ENCODE measurements at places on chromosomes 12 and 14.

DNA sequence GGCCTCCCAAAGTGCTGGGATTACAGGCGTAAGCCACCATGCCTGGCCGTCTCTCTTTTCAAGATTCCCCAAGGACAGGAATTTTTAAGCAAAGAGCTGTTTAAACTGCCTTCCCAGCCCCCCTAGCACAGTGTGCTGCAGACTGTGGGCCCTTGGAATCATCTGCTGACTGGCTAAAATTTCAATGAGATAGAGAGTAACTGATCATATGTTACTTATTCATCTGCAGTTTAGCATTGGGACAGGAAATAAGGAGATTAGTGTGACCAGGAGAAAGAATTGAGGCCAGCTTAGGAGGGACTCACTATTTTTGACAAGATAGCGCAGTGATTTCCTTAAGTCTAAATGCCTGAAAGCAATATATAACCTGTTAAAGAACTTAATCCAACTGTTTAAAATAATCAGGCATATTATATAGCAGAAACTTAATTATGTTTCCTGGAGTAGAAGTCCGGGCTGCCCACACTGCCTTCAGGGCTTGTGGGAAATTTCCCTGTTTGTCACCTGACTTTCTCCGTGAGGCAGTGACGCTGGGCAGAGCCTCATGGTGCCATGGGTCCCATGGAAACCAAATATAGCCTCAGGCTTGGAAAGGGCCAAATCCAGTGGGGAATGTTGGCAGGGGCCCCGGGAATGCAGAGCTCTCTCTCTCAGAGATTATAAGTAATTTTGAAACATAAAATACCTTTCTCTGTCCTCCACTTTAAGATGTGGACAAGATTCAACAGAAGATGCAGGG, 22.8 kb upstream of the CEBPE start:
- DNase-seq, result no peak

DNA sequence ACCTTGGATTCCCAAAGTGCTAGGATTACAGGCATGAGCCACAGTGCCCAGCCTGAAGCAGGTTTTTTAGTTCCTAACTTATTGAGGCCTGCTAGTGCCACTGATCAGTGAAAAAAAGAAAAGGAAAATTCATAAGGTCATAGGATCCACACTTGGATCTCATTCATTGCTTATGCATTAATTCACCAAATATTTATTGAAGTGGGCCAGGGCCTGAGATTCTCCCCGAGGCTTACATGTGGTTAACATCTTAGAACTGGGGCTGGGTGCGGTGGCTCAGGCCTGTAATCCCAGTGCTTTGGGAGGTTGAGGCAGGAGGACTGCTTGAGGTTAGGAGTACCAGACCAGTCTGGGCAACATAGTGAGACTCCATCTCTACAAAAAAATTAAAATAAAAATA, 29.5 kb upstream of the MAP1LC3B2 start:
- no peak for DNase-seq

DNA sequence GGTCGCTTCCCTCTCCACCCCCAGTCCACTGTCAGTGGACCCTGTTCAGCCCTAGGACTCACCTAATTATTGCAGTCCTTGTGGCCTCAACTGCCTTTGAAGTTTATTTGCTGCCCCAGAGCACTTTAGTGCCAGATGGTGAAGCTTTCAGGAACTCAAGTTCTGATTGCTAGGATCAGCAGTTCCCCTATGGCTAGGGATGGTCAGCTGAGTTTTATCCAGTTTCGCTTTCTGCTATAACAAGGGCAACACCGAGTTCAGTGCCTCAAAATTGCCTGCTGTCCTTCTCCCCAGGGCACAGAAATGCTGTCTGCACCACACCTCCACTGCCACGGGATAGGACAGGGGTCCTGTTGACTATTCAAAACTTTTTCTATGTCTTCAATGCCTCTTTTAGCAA, 295.0 kb downstream of the GPHN start:
- DNase-seq, result no peak

DNA sequence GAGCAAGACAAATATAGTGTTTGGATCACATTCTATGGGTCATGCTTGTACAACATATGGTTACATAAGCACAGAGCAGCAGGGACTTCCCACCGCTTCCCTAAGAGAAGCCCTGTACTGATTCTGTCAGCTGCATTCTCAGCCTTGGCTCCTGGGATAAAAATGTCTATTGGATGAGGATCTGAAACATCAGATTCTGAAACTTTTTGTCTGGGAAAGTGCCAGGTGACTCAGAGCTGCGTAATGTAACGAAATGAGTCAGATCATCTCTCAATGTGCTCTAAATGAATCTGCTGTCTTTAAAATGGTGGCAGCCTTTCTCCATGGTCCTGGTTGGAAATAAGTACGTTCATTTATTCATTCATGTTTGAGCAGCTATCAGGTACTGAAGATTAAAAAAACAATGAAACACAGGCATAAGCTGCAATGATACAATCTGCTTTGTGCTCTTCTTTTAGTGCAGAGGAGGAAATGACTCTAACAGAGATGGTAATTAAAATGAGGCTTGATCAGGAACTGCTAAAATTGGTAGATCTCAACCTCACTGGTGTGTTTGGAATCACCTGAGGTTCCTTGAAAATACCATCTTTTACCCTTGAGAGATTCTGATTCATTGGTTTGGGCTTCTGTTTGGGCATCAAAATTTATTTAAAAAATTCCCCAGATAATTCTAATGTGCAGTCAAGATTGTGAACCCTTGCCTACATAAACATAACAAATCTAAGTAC, 99.1 kb upstream of the NAP1L1 start:
- no peak for DNase-seq

DNA sequence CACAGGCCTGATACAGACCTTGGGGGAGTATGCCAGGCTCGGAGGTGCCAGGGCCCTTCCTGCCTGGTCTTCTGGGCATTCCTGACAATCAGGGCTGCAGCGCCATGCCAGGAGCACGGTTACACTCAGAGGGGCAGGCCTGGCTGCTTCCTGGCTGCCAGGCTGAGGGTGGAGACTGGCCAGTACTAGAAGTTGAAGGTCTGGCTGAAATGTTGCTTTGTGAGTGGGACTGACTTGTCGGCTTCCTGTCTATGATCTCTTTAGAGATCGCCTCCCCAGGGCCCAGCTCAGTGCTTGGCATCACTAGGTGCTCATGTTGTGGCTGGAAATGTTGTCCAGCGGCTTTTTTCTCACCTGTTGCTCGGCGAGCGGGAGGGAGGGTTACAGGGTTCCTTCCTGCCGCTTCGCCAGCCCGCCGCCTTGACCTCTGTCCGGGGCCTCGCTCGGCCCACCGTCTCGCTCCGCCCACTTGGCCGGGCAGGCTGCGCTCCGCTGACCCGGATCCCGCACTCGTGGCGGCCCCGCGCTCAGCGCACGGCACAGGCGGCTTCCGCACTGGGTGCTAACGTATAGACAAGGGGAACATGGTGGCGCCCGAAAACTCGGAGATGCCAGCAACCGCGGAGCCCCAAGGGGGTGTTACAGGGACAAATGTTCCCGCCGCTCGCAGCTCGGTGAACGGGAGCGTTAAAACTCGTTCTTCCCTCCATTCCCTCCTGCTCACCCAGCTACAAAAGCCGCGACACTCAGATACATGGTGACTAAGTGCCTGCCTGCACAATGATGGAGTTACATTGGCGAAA, 32.6 kb downstream of the PAPLN start:
- no peak for DNase-seq

- DNase-seq, result no peak
Observed at GRCh38 chr14:25909045-25909747, 688.6 kb downstream of the NOVA1 start.

DNA sequence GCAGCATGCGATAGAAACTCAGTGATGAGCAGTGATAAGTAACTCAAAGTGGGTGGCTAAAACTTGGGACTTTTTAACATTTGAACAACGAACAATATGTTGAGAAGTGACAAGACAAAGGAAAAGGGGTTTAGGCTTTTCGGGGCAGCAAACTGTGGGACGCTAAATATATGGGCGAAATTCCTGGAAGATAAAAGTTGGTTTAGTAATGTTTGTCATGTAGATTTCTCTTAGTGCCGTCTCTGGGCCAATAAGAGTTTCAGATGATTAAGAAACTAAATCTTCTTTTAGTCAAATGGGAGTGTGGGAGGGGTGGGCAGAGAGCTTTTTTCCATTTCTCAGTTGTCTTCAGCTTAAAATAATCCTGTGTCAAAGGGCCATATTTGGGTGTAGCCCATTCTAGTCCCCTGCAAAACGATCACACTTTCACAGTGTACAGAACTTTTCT, 41.7 kb upstream of the FUT8 start:
- DNase-seq, result no peak

DNA sequence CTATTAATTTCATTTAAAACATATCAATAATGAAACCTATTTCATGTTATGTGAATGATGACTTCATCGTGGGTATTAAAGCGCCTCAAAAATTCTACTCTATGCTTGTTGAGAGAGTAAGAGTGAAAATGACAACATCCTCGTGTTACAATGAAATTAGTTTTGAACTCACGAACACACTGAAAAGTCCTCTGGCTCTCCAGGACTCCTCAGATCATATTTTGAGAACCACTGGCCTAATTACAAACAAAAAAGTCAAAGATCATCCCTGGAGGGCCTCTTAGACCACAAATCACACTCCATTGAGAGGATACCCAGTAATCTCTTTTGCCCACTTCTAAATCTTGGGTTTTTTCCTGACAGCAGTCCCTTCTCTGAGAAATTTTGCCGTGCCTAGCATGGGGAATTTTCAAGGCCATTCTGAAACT, 19.1 kb downstream of the DAAM1 start:
- DNase-seq, result no peak

DNA sequence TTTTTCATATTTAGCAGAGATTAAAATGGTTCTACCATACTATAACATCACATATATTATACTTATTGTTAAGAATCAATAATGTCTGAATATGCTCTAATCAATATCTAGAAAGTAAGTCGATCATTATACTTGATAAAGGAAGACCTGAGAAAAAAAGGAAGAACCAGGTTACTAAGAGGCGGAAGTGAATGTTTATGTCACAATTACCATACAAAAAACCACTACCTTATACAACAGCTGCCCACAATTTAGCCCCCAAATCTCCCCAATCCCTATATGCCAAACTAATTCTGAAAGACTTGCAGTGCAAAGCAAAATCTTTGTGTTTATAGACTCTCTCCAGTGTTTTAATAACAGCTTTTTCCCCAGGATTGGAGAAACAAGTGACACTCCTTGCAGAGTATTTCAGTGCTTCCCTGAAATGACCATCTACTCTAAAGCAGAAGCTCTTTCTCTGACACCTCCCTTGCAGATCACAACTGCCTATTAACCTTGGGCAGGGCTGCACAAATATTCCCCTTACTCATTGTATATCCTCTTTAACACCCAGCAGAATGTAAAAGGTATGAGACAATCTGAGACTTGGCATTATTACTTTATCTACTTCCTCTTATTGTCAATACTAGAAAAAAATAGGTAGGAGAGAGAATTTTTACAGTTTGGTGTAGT, 12.7 kb upstream of the SLC2A3 start:
- no peak for DNase-seq

DNA sequence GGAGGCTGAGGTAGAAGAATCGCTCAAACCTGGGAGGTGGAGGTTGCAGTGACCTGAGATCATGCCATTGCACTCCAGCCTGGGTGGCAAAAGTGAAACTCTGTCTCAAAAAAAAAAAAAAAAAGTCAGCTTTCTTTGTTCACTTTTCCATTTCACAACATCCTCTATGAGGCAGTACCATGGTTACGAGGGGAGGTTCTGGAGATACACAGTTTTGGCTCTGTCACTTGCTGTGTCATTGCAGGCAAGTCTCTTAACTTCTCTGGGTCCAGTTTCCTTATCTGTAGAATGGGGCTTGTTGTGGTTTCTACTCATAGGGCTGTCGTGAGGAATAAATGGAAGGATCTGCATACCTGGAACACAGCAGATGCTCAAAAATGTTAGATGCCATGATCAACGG, 75.6 kb upstream of the SLC24A4 start:
- no peak for DNase-seq
